NCI-H1092 treated with DMSO at 0.1 percent for 48 hours (cell line): ENCODE measurements at places on chromosomes 4 and X.

- DNase-seq = no peak
These were observed 11.6 kb downstream of the POLR2B start for GRCh38 chr4:56990109-56990905.

DNA sequence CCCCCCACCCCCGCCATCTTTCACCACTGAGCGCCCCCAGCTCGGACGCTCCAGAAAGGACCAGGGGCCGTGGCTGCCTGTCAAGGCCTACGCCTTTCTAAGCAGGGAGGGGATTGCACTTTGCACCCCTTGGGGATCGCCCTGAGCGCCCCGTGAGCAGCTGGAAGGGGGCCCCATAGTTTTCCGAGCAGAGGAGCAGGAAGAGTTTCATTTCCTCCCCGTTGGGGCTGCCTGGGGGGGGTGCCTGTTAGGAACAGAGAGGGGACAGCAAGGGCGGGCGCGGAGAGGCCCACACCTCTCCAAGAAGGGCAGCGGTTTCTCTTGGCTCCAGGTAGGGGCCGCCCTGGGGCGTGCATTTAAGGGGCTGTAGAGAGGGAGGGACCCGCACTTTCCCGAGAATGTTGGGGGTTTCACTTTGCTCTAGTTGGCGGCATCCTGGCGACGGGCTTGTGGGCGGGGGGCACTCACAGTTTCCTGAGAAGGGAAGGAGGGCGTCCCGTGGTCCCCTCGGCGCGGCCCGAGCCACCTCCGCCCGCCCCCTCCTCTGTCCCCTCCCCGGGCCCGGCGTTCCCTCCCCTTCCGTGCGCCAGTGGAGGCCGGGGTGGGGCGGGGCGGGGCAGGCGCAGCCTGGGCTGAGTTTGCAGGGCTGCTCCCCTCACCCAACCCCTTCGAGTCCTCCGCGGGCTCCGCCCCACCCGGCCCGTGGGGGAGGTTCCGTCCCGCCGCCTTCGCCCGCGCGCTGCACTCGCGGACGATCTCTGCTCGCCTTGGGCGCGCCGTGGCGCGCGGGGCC lies 82.3 kb upstream of the CD99 start:
- DNase-seq = no peak

DNA sequence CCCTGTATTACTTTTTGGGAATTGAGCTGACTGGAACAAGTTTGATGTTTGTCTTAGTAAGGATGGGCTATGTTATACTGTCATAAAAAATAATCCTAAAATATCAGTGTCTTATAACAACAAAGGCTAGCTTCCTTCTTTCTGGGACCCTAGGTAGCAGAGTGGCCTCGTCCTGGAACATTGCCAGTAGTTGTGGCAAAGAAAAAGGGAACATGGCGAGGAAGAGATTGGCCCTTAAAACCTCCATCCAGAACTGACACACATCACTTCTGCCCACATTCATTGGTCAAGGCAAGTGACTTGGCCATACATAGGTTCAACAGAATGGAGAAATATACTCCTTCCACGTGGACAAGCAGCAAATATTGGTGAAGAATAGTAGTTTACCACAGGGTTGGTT lies 287.9 kb downstream of the PPP1R2C start:
- DNase-seq = no peak

GRCh38 chr4:168362025-168362401 lies 43.5 kb upstream of the DDX60 start:
- DNase-seq = no peak

DNA sequence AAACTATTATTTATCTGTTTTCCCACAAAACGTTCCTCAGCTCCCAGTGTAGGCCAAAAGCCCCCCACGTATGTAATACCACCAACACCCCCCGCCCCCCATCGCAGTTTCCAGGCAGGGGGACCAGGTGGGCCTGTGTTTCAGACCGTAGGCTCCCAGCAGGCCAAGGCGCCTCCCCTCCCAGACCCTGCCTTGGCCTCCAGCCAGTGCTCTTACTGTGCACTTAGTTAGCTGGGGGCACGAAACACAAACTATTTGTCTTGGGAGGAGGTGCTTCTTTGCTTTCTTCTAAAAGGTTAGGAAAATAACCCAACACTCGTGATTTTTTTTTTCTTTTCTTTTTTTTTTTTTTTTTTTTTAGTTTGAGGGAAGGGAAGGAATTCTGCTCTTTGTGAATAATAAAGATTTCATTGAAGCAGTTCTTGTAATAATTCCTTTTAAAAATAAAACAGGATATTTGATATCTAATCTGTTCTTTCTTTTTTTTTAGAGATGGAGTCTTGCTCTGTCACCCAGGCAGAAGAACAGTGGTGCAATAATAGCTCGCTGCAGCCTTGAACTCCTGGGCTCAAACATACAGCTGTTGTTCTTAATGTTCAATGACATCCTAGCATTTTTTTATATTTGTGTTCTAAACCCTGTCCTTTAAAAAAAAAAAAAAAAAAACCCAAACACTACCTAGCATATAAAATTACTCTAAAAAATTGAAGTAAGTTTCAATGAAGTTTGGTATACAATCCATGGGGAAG lies 83.0 kb upstream of the CLDN34 start:
- DNase-seq = no peak

GRCh38 chr4:123939621-123940020 lies 543.0 kb downstream of the SPRY1 start:
- DNase-seq = no peak
